ENCODE measurements at places on chromosomes 7 and 10. TPM values are rescaled to one million over a fixed set of nuclear protein-coding genes. Genes with fewer than 3 reads are reported as not detected.

GRCh38 chr10:62017491-62017870 is 116.0 kb downstream of the ARID5B start:
- no peak for DNase-seq

The FAM25A gene
- not detected for total RNA-seq

DNA sequence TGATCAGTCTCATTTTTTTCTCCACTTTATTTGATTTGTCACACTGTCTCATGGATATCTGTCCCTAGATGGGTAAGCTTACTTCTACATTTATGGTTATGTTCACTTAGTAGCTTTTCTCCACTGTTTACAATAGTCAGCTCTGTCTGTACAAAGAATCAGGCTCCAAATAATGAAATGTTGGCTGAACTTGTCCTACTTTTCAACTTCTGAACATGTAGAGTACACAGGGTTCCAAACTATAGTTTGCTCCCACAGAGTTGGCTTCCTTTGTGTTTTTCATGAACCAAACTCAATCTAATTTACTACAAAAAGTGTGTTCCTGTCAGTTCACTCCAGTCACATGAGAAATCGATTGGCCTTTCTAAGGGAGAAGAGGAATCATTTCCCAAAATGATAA is 175.0 kb downstream of the CCDC71L start:
- no peak for DNase-seq

DNA sequence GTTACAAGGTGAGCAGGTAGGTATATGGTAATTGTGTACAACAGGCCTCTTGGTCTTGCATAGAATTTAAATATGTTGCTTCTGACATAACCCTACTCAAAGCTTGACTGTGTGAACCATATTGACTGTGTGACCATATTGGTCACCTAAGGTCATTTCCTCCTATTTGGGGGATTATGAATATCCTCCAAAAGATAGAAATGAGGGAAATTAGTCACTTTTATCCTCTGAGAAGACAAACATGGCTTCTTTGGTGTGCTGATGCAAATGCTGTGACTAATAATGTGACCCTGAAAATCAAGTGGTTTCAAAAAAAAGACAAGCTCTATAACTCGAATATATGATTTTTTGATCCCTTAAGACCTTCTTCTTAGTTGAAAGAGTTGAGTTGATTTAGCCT is 27.9 kb downstream of the IFIT5 start:
- no peak for DNase-seq
